ENCODE measurements at places on chromosomes 1 and 21.

GRCh38 chr1:226875641-226876295 is 5.4 kb downstream of the PSEN2 start:
- DNase-seq = no peak

DNA sequence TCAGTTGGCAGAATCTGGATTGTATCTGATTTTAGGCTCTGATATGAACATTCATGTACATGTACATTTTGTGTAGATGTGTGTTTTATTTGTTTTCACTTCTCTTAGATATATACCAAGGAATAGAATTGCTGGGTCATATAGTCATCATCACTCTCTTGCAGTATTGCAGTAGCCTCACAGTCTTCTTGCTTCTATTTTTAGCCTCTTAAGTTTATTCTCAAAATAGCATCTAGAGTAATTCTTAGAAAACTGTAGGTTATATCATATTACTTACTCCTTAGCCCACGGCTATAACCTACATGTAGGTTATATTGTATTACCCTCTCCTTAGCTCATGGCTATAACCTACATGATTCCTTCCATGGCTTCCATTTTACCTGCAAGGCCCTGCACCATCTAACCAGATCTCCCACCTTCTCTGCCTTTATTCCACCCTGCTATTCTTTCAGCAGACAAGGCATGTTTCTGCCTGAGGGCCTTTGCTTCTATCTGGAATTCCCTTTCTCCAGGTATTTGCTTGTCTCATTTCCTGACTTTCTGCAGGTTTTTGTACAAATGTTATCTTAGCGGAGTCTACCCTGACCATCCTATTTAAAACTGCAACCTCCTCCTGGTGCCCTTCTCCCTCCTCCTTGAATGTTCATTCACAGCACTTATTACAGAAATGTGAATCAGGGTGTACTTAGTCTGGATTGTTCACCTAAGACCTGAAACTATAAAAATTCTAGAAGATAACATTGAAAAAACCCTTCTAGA is 109.0 kb upstream of the ETV3 start:
- no peak for DNase-seq

DNA sequence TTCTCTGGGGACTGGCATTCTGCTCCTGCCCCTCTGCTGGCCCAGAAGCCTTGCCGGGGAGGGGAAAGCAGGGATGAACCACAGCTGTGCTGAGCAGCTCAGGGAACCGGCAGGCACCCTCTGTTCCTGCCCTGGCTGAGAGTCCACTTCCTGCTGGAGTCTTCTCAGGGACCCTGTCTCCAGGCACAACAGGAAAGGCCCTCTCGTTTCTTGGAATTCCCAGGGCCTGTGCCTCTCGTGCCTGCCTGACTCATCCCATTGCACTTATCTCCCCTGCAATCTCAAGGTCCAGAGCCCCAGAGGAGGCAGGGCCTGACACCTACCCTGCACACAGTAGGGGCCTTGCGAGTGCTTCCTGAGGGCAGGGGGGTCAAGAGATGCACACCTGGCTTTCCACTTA is 1.1 kb upstream of the EDN2 start:
- DNase-seq = no peak

- no peak for DNase-seq
These were observed 73.5 kb downstream of the JAK1 start for GRCh38 chr1:64892576-64893573.

GRCh38 chr1:30729901-30730300 is 6.5 kb upstream of the MATN1 start:
- no peak for DNase-seq

DNA sequence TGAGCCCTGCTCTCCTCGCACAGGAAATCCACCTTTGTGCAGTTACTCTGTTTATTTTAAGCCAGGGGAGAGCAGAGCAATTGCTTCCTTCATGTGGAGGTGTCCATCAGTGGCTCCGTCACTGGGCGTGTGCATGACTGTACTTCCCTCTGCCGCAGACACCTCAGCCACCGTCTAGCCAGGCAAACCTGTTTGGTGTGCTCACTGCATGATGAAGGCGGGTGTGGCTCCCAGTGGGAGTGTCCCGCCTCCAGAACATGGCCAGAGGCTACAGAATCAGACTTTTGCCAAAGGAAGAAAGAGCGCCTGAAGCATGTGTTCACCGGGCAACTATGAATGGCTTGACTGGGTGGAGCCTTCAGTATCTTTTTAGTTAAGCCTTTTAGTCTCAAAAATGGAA is 26.1 kb upstream of the LAMC2 start:
- no peak for DNase-seq

GRCh38 chr1:30232288-30232899 is 491.0 kb downstream of the MATN1 start:
- DNase-seq = no peak

GRCh38 chr1:49597436-49597835 is 426.3 kb downstream of the AGBL4 start:
- DNase-seq = no peak

DNA sequence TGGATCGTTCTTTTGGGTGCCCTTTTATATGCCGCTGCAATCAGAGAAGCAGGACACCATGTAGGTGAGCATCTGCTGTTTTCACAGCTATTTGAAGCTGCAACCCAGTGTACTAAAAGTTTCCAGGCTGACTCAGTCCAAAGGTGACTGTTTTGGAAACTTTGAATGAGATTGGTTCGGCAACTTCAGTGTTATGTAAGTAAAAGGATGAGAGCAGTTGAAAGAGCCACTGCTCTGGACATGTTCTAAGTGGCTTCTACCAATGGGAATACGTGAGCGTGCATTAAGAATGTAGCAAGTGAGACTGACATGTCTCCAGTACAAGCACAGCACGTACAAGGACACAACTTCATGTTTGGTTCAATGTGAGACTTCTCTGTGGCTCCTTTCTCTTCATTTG is 55.6 kb downstream of the DDR2 start:
- no peak for DNase-seq

DNA sequence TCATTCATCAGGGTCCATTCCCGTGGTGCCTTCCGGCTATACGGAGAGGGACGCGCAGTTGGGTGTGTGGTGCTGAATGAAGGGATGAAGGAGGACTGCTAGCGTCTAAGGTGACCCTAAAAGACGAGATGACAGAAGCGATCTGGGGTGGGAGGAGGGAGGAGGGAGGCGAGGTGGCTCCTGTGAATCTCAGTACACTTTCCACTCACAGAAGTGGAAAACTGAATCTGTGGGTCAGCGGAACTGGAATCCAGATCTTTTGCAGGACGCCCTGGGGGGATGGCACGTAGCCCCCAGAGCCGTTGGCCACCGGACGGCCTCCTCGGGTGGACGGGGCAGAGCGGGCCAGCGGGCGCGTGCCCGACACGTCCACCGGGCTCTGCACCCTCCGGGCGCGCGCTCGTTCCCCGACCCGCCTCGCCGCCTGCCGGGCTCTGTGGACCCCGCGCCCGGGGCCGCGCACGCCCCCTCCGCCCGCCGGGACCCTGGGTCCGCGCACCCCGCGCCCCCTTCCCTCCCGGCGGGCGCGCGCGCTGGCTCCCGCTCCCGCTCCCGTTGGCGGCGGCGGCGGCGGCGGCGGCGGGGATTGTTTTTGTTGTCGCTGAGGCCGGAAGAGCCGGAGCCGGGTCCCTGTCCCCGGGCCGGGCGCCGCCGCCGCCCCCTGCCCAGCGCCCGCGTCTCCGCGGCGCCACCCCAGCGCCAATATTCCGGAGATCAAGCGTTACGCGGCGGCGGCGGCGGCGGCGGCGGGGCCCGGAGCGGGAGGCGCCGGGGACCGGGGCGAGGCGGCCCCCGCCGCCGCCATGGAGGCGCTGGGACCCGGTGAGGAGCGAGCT is at the start of gene AGO4:
Gene AGO4 (plus strand): TSS at position 403 of the 836 bp plus-strand sequence. CDS start 401 bp downstream, at position 804.
- DNase-seq = peak; percentile 8

GRCh38 chr1:208639382-208639781 is 395.2 kb upstream of the PLXNA2 start:
- no peak for DNase-seq

DNA sequence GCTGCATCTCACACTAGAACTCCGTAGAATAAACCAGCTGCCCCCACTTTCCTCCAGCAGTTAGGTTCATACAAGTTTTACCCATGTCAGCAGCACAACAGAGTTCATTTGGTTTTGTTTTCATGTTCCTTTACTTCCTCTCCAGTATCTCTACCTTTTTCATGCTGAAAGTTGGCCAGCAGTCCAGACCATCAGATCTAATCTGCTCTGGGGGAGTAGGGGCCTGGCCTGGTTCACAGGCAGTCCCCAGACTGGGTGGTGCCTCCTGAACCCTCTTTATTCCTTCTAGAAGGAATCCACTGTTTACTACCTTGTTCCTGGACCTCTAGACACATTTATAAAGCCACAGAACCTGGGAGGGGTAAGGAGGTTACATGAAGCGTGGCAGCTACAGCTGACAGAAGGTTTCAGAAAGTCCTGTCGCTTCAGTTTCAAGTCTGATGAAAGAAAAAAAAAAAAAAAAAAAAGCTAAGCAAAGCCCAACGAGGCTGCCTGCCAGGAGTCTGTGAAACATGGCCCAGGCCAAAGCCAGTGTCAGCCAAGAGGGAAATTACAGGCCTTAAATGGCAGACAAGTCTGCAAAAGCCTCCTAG is 184.6 kb upstream of the JUN start:
- DNase-seq = no peak

- no peak for DNase-seq
These were observed 19.3 kb upstream of the POFUT2 start for GRCh38 chr21:45306832-45307571.

DNA sequence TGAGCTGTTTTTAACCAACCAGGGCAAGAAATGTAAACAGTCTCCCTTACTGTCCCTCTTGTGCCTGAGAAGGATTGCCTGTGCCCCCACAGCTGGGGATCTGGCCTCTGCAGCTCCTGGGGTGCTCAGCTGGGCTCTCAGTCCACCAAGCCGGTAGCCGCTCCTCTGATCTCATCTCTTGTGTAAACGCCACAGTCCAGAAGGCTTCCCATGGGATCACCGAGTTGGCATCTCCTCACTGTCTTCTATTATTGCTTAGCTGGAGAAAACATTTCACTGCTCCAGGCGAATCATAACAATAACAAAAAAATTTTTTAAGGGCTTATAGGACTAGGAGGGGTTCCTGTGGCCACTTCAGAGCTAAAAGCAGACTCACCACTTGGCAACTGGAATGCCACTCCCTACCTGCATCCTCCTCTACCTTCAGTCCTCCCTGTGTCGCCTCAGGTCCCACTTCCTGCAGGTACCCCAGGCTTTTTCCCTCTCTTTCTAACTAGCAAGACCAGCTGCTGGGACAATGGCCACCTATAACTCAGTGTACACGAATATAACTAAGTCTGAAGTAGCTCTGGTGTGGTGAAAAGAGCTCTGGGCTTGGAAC is 75.8 kb downstream of the ATP1A1 start:
- no peak for DNase-seq

GRCh38 chr1:69295265-69295664 is 272.5 kb upstream of the LRRC7 start:
- no peak for DNase-seq

GRCh38 chr1:219323426-219323825 is 149.7 kb downstream of the LYPLAL1 start:
- DNase-seq = no peak

- no peak for DNase-seq
These were observed 28.5 kb downstream of the RASSF5 start for GRCh38 chr1:206535853-206536188.

DNA sequence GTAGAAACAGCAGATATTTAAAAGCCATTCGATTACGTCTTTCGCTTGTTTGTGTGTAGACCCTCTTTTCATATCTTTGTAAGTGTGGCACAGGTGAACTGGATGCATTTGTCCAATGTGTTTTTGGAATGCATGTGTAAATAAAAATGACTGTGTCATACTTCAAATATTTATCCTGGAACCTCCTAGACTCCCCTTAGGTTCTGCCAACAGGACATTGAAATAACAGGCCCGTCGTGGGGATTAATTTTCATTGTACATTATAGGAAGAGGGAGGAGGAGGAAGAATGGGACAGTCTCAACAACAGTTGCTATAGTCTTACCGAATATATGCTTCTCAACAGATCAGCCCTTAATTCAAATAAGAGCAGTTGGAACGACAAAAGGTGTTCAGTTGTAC is 95.8 kb downstream of the PRKAB2 start:
- no peak for DNase-seq

DNA sequence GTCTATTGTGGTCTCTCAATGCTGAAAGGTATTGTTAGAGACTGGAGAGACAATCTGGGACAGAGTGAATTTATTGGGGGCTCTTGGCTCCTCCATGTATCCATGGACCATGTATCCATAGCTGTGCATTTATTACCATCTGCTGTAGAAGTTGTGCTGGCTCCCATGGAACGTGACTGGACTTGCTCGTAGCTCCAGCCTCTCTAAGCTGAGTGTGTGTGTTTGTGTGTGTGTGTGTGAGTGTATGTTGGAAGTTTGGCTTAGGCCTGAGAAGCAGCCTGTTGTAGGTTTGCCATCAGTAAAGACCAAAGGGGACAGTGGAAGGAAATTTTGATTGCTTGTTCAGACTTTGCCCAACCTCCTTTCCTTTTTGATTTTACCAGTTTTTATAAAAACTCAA is 105.7 kb upstream of the USP24 start:
- DNase-seq = no peak

GRCh38 chr1:168227620-168228019 is 1.8 kb downstream of the SFT2D2 start:
- DNase-seq = no peak

DNA sequence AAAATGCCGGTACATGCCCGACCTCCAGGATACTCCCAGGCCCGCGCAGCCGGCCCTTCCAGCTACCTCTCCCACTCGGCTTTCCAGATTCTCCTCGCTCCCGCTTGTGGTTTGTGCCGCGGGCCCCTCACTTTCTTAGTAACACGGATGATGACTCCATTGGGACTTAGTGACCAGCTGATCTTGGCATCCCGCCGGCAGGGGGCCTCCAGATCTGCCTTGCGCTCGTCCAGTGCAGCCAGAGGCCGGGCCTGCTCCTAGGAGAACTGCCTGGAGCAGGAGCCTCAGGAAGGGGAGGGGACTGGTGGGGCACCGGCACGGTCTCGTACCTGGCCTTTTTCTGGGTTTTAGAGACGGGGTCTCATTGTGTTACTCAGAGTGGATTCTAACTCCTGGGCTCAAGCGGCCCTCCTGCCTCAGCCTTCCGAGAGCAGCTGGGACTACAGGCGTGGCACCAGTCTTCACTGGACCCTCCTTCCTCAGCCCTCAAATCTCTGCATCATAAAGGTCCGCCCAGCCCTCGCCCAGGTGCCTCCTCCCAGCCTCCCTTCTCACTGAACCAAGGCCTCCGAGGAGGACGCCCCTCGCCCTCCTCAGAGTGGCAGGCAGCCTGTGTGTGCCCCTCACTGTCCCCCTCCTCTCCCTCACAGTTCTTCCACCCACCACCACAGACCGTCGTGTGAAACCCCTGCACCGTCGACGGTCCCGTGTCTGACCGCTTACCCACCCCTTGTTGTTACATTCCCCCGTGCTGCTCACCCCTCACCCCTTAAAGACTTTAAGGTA is 78.6 kb downstream of the SLC25A24 start:
- DNase-seq = no peak
